Left renal pelvis (tissue), 4 donors: ENCODE measurements at places on chromosomes 7 and 10.

GRCh38 chr10:100498059-100498458 lies 21.6 kb downstream of the SEC31B start:
- no peak for DNase-seq

DNA sequence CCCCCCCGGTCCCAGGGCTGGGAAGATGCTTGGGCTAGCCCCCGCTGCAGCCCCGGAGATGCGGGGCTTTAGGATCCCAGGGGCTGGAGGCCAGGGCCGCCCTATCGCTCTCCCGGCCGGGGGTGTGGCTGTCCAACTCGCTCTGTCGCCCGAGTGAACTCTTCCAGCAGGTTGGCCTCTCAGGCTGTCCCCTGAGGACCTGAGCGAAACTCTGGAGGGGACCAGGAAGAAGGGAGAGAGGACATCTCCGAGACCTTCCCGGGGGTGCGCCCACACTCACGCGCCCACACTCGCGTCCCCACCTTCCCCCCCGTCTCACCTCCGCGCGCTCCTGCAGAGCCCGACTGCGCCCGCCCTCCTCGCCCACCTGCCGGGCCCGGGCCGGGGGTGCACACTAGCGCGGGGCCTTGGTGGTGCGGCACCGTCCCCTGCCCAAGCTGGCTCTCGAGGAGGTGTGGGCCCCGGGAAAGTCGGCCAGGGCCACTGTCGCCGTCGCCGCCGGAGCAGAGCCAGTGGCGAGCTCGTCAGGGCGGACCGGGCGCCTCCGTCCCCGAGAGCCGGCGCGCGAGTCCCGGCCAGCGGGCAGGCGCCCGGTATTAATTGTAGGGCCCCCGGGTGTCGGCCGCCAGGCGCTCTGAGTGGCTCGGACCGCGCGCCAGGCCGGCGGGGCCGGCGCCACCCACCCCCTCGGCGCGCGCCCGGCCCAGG lies 101.7 kb upstream of the SVIL start:
- peak; percentile 35 for DNase-seq

GRCh38 chr7:35650751-35651150 lies 44.2 kb downstream of the HERPUD2 start:
- DNase-seq, result no peak

GRCh38 chr10:49167425-49168170 lies 20.6 kb downstream of the TMEM273 start:
- no peak for DNase-seq

GRCh38 chr7:151379193-151379520 lies 30.7 kb downstream of the WDR86 start:
- DNase-seq, result no peak

DNA sequence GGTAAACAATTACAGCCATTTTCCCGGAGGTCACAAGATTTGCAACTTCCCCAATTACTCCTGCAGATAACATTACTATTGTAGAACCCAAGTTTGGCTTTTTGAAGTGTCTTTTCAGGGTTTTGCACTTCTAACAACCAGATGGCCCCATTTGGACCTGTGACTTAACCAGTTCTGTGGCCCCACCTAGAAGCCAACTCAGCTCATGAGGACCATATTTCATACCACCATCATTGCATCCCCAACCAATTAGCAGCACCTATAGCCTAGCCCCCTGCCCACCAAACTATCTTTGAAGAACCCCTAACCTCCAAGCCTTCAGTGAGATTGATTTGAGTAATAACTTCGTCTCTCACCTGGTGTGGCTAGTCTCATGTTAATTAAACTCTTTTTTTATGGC lies 51.3 kb upstream of the WDR11 start:
- no peak for DNase-seq
